ENCODE measurements at places on chromosomes 11 and 22.
A peak's percentile ranks its signal among the peaks of the same experiment; 100 is the strongest.

- peak; percentile 80 for DNase-seq
Measured at GRCh38 chr11:68843703-68844312, 2.1 kb upstream of the CPT1A start.

DNA sequence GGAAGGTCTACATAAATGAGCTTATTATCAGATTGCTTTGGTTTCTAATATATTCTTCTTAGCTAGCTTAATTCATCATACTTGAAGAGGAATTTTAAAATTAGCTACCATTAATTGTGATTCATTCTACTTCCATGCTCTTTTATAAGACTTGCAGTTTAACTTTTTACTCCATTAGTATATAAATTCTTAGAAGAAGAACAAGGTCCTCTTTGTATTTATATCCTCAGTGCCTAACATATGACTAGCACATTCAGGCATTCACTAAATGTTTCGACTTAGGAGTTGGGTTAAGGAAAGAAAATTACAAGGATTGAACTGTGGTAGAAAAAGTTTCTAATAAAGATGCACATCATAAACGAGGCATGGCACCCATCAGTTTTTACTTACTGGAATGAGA is 1135.5 kb downstream of the JRKL start:
- no peak for DNase-seq

GRCh38 chr11:65315866-65316226 is 1.2 kb downstream of the CDC42EP2 start:
- DNase-seq: no peak

GRCh38 chr22:42878561-42879305 is 21.7 kb upstream of the ARFGAP3 start:
- no peak for DNase-seq

DNA sequence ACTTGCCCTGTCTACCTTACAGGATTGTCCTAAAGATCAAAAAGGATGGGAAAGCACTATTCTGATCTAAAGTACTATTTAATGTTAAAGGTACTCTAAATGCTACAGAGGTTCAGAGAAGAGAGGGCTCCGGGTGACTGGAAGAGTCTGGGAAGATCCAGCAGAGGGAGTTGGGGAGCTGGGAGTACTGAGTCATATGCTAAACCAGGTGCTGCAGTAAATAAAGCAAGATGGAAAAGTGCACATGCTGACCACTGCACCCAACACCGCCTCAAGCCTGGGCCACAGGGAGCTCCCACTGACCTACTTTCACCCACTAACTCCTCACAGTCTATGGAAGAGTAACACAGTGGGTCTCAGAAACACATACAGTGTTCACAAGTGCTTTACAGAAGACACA is 49.3 kb downstream of the WT1 start:
- DNase-seq: no peak

- no peak for DNase-seq
Measured at GRCh38 chr11:73403541-73403940, 27.3 kb downstream of the RELT start.

DNA sequence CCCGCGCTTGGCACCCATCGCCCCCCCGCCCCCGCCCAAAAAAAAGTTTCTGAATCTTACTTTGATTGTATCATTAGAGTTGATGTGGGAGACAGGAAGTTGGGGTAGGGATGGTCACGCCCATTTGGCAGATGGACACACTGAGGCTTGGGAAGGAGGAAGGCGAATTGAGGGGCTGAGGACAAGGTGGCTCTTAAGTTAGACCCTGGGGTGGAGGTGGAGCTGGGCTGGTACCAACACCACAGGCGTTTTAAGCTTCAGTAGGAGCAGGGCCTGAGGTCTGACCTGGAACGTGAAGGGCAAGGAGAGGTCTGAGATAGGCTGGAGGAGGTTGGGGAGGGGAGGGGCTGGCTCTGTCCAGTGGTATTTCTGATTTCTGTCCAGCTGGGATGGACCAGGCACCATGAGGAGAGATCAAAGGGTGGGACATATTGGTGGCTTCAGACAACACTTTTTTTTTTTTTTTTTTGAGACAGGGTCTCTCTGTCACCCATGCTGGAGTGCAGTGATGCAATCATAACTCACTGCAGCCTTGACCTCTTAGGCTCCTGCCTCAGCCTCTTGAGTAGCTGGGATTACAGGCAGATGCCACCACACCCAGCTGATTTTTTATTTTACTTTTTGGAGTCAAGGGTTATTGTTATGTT is 799 bp upstream of the CDC42BPG start:
- no peak for DNase-seq

GRCh38 chr11:120837696-120838095 is 186.2 kb upstream of the TBCEL start:
- DNase-seq: no peak

DNA sequence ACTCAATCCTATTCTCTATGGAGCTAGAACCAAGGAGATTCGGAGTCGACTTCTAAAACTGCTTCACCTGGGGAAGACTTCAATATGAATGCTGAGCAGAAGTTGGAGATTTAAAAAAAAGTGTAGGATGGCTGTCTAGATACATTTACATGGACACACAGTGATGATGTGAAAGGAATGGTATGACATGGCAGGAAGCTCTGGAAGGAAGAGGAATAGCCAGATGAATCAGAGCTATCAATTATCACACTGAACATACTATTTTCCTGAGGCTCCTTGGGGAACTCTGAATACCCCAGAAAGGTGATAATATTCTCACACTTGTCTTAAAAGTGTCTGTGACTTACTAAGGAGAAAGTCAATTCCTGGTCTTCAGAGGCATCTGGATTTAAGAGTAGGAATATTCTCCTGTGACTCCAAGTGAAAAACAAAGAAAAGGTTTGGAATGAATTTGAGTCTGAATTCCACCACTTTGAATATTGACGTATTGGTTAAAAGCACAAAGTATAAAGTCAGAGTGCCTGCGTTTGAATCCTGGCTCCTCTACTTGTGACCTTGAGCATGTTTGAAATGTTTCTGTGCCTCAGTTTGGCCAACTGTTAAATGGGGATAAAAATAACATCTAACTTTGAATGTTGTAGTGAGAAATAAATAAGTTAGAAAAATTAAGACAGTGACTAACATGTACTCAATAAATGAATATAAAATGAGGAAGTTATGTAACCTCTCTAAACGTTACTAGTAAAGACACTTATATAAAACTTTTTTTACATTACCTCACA is 1.3 kb downstream of the OR52D1 start:
- no peak for DNase-seq

- peak; percentile 86 for DNase-seq
Measured at GRCh38 chr22:45318558-45319323, 9.0 kb downstream of the FAM118A start.

GRCh38 chr22:29302402-29302680 is 4.1 kb upstream of the GAS2L1 start:
- DNase-seq: no peak

- no peak for DNase-seq
Measured at GRCh38 chr11:117679461-117679860, 117.6 kb downstream of the DSCAML1 start.

- no peak for DNase-seq
Measured at GRCh38 chr11:85732965-85733364, 47.0 kb upstream of the CCDC89 start.

DNA sequence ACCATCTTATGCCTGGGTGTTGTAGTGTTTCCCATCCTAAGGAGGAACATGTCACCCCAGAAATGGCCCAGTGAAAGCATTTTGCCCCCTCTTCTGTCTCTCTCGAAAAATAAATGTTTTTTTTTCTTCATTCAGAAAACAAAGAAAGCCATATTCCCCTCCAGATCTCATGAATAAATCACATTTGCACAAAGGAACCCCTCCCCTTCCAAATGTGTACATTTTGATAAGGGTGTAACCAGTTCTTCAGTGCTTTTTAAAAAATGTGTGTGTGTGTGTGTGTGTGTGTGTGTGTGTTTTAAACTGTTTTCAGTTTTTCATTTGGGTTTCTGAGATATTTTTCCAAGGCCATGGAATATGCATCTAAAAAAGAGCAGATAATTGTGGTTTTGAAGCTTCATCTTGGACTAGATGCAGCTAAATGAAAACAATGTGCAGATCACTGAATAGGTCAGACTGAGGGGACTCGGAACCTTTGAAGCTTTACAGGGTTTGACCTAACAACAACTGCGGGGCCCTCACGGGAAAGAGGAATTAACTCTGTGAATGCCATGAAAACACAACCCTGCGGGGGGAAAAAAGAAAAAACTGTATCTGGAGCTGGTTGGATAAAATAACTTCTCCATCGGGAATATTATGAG is 76.4 kb downstream of the YAP1 start:
- no peak for DNase-seq

DNA sequence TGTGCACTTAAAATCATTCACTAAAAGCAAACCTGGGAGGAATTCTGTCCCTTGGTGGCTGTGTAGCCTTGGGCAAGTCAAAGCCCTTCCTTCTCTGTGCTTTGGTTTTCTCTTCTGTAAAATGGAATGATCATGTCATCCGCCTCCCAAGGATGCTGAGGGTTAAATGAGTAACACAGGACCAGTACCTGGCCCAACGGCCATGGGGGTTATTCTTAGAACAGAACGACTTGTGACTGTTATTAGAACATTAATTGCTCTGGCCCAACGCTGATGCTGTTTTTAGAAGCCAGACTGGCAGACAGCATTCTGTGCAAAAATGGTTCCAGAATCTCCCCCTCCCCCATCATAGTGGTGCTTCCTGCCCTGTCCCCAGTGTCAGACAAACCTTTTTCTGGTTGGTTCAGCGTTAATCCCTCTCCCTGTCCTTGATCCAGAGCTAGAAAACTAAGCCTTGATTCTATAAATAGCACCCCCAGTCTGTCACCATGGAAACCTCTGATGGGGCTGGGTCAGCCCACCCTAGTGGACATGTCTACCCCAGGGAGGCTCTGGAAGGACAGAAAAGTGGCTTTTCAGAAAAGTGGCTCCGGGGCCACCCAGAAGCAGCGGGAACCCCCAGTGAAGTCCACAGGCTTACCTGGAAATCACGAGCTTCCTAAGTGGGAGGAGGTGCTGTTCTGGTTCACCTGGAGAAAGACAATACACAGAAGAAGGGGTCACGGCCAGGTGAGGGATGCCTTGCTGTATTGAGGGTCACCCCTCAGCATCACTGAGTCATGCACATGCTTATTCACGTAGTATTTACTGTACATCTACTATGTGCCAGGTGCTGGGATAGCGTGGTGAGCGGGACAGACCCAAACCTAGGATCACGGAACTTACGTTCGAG is 15.5 kb upstream of the TFIP11 start:
- DNase-seq: no peak

Data from stimulated activated naive CD8-positive, alpha-beta T cell treated with anti-CD3 and anti-CD28 coated beads, Interleukin-15, amount 100 ng/mL, for 72 hours (primary cell).